ENCODE measurements at places on chromosomes 11 and 22. TPM values are rescaled to one million over a fixed set of nuclear protein-coding genes. Genes with fewer than 3 reads are reported as not detected.

- H3K4me1 ChIP-seq: peaks cover 21% of the 10 kb centered on the region
- DNase-seq: peak; percentile 70
- H3K4me3 ChIP-seq: no peak overlapping the region
- H3K36me3 ChIP-seq: peaks cover 19% of the 10 kb centered on the region
- no peak overlapping the region for H3K27ac ChIP-seq
Observed at GRCh38 chr11:17013548-17014320, 480 bp downstream of the PLEKHA7 start.

- no peaks in the 10 kb centered on the region for H3K27me3 ChIP-seq
- H3K27ac ChIP-seq: no peak overlapping the region
- H3K36me3 ChIP-seq: peaks cover 3% of the 10 kb centered on the region
- no peak for DNase-seq
Observed at GRCh38 chr11:130873761-130874160, 42.5 kb downstream of the SNX19 start.

GRCh38 chr11:71432761-71433647, 15.2 kb downstream of the DHCR7 start:
- no peak overlapping the region for H3K4me3 ChIP-seq
- no peak for DNase-seq
- H3K27me3 ChIP-seq: no peaks in the 10 kb centered on the region
- no peak overlapping the region for H3K27ac ChIP-seq
- H3K36me3 ChIP-seq: peaks cover 31% of the 10 kb centered on the region

GRCh38 chr11:70825893-70826540, 426.4 kb downstream of the SHANK2 start:
- no peaks in the 10 kb centered on the region for H3K4me1 ChIP-seq
- DNase-seq: no peak
- H3K27ac ChIP-seq: no peak overlapping the region
- H3K27me3 ChIP-seq: no peaks in the 10 kb centered on the region

DNA sequence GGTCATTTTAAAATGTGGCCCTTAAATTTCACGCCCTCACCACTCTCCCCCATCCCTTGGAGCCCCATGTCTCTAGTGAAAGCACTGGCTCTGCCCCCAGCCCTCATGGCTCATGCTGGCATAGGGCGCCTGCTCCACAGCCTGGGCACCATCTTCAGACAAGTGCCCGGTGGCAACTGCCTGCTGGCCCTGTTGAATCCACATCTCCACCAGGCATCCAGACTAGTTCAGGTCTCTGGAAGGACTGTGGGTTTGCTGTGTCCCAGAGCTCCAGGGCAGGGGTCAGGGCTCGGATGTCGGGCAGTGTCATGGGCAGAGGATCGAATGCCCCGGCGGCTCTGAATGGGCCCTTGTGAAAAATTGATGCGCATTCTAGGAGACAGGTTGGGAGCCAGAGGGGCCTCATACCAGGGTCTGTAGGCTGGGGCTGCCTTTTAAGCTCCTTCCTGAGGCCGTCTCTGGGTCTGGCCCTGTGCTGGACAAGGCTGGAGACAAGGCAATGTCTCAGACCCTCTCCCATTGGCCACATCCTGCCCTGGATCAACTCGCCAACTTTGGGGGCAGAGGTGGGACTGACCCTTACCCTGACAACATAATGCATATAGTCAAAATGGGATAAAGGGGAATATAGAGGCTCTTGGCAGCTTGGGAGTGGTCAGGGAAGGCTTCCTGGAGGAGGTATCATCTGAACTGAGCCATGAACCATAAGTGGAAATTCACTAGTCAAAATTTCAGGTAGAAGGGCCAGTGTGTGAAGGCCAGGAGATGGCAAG, 1.2 kb downstream of the MYO7A start:
- no peak for DNase-seq
- H3K36me3 ChIP-seq: peaks cover 14% of the 10 kb centered on the region
- H3K27me3 ChIP-seq: no peaks in the 10 kb centered on the region
- H3K4me3 ChIP-seq: no peak overlapping the region
- H3K27ac ChIP-seq: no peak overlapping the region

RAG2 gene
- total RNA-seq: not detected

- DNase-seq: no peak
- peaks cover 21% of the 10 kb centered on the region for H3K27me3 ChIP-seq
- no peak overlapping the region for H3K4me3 ChIP-seq
- no peak overlapping the region for H3K27ac ChIP-seq
Observed at GRCh38 chr11:128779036-128779435, 85.2 kb downstream of the FLI1 start.

DNA sequence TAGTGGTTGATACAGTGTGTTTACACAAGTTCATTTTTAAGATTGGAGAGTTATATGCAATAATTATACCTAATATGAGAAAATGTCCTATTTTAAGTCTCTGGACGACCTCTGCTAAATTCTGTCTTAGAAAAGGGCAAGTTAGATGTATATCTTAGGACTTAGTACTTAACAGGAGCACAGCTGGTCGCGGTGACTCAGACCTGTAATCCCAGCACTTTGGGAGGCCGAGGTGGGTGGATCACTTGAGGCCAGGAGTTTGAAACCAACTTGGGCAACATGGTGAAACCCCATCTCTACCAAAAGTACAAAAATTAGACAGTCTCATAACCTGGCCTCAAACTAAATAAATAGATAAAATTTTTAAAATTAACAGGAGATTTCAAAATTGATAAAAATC, 27.2 kb downstream of the BSX start:
- no peaks in the 10 kb centered on the region for H3K27me3 ChIP-seq
- no peak overlapping the region for H3K27ac ChIP-seq
- no peak overlapping the region for H3K4me3 ChIP-seq
- DNase-seq: no peak
- H3K36me3 ChIP-seq: no peaks in the 10 kb centered on the region
